Stimulated activated CD4-positive, alpha-beta T cell treated with anti-CD3 and anti-CD28 coated beads, Interleukin-15, amount 100 ng/mL, for 48 hours (primary cell): ENCODE measurements at places on chromosomes 3 and 15.
A peak's percentile ranks its signal among the peaks of the same experiment; 100 is the strongest.

DNA sequence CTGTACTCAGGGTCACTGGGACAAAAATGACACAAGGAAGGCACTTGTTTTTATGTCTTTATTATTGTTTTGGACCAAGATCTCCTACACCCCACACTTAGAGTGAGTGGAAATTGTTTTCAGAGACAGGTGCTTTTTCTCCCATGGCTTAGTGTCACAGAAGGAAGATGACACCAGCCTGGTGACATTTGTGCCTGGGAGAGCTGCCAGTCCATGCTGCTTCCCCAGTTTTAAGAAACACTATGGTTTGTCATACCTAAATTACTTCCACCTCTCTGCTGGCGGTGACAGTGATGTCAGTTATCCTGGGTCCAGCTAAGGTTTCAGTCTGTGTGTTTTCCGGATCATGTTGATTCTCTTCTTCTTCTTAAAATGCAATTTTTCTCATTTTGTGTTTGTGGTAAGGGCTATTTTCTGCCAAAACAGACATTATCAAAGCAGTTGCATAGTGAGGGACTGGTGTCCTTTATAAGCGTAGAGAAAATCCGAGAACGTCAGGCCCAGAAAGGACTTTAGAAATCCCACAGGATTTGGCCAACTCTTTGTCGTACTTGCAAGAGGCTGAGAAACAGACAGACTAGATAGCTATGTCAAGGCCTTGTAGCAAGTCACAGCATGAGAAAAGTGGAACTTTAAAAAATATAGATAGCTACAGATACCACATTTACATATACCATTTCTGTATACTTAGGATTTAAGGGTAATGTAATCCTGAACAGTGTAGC lies 149.5 kb downstream of the TP63 start:
- no peak for DNase-seq

DNA sequence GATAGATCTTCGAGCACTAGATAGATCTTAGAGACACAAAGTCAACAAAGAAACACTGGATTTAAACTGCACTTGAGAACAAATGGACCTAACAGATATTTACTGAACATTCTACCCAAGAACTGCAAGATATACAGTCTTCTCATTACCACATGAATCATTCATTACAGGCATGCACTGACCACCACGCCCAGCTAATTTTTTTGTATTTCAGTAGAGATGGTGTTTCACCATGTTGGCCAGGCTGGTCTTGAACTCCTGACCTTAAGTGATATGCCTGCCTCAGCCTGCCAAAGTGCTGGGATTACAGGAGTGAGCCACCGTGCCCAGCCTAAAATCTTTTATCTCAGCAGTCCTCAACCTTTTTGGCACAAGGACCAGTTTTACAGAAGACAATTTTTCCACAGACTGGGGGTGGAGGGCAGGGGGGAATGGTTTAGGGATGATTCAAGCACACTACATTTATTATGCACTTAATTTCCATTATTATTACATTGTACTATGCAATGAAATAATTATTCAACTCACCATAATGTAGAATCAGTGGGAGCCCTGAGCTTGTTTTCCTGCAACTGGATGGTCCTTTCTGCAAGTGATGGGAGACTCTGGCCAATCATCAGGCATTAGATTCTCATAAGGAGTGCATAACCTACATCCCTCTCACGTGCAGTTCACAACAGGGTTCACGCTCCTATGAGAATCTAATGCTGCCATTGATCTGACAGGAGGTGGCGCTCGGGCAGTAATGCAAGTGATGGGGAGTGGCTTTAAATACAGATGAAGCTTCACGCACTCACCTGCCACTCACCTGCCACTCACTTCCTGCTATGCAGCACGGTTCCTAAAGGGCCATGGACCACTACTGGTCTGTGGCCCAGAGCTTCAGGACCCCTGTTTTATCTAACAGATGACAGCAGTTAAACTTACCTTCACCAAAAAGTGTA lies 21.7 kb downstream of the CSNK1G1 start:
- DNase-seq = peak; percentile 13

DNA sequence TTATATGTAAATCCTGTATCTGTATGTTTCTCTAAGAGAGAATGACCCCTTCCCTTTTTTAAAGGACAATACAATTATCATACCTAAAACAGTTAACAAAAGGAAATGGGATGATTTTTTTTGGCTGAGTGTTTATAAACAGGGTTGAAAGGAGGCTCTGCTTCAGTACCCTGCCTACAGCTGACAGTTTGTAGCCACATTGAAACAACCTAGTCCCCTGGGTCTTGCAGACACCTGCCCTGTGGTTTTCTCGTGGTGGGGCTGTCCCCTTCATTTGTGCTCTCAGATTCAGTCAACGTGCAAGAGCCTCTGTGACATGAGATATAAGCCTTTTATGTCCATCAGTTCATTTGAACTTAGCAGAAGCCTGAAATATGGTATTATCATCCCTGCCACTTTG lies 2.3 kb upstream of the HMCES start:
- DNase-seq = no peak

- DNase-seq = no peak
These were observed 50.4 kb downstream of the GHSR start for GRCh38 chr3:172397716-172398405.

DNA sequence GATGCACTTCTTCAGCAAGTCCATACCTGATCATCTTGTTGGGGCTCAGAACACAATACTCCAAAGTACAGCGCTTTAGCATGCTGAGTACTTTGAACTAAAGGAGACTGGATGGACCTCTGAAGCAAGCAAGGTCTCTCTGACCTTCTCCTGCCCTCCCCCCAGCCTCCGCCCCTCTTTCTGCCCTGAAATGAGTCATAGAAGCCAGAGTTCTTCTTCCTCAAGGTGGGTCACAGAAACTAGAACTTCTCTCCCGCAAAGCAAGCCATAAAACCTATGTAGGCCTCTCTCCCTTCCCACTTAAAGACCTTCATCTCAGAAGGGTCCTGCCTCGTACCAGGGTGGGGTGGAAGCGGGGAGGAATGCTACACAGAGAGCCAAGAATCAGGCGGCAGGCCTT lies 230.5 kb upstream of the PROK2 start:
- DNase-seq = no peak

- no peak for DNase-seq
These were observed 38.2 kb downstream of the TGFBR2 start for GRCh38 chr3:30644615-30645014.

- DNase-seq = no peak
These were observed 16.5 kb upstream of the LAMP3 start for GRCh38 chr3:183178833-183179549.

- DNase-seq = no peak
These were observed 6.8 kb downstream of the GDPGP1 start for GRCh38 chr15:90240856-90241255.

DNA sequence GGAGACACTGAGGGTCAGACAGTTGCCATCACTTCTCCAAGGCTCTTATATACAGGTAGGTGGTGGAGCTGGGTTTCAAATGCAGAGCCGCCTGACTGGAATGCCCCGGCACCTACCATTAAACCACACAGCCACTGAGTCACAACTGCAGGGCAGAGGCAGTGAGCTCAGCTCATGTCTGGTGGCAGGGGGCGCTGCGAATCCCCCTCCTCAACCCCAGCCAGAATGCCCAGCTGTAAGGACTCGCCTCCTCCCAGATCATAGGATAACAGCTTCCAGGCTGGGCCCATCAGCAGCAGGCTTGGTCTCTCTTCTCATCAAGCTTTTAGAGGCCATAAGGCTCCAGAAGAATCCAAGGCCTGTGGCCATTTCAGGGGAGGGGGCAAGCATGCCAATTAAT lies 26.4 kb downstream of the ADCY5 start:
- DNase-seq = no peak

DNA sequence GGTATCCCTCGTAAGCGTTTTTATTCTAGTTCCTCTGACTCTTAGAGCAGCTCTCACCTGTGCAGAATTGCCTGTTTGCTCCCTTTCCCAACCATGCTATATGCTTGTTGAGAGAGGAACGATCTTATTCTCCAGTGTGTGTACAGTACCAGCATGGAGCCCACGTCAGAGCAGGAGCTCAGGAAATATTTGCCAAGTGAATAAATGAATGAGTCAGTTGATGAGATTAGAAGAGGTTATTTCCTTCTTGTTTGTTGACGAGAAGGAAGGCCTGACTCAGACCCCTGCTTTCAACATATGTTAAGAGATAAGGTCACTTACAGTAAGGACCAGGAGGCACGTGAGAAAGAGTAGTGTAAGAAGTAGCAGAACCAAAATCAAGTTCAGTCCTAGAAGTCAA lies 106.3 kb upstream of the ABHD17C start:
- no peak for DNase-seq

- DNase-seq = no peak
These were observed 11.2 kb upstream of the LEO1 start for GRCh38 chr15:51982770-51983103.

DNA sequence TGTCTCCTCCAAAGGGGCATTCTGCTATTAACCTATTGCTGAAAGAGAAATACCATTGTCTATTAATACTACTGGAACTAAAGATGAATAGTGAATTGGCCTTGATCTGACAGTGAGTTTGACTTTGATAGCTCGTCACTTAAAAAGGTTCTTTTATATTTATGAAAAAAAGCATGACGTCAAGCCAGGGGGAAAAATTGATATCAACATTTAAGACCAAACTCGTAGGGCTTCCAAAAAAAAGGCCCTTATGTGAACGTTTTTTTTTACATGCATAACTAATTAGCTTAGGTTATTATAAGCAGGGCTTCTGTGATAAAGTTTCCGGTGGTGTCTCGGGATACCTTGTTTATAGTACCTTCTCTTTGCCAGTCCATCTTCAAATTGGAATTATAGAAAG lies 63.3 kb upstream of the SAMMSON start:
- DNase-seq = no peak

DNA sequence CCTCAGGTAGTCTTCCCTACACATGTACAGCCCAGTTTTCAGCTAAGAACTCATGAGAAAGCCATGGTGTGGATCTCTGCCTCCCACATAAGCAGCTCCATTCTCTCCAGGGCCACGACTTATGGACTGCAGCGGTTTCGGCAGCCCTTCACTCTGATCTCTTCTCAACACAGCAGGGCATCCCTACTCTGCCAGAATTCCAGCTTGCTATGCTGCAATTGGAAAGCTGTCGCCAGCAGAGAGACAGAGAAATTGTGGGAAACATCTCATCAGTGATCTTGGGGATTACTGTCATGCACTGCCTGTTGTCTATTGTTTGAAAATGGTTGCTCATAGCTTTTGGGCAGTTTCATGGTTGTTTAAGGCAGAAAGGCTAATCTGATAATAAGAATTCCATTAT lies 11.9 kb upstream of the BLM start:
- no peak for DNase-seq

- DNase-seq = no peak
These were observed 114.6 kb downstream of the CYP19A1 start for GRCh38 chr15:51223771-51224229.

DNA sequence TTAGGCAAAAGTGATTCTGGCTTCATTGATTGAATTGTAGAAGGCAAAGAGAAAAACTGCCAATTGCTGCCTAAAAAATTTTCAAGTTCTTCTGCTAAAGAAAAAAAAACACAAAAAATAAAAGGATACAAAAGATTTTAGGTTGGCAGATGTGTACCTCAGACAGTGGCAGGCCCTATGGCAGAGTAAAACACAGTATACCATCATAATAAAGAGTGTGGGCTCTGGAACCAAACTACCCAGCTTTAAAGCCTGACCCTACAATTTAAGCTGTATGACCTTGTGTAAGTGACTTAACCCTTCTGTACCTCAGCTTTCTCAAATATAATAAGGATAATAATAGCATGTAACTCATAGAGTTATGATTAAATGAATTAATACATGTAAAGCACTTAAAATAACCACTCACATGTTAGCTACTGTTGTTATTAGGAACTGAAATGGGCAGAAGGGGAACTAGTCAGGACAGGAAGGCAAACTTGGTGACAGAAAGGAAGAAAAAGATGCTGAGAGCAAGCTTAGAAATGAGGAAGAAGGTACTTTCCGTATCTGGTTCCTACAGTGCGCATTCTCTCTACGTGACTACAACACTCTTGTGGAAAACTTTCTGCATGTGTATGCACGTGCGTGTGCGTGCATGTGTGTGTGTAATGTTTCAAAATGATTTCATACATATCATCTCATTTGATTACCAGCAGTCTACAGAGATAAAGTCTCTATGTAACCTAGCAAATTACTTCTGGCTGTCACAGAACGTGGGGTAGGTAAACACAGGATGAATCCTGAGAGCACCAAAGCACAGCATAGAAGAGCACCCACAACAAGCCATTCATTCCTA lies 13.6 kb upstream of the GATM start:
- no peak for DNase-seq

DNA sequence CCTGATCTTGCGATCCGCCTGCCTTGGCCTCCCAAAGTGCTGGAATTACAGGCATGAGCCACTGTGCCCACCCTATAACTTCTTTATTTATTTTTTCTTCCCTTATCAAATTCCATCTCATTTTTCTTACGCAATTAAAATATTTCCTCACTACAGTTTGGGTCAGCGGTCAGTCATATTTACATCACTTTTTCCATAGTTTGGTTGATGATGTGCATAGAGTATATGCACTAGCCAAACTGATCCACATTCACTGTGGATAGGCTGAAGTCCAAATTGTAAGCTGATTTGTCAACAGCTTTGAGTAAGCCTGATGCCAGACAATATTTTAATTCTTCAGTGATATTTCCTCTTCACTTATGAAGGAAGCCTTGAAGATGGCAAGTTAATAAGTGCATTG lies 256.3 kb downstream of the TIGIT start:
- DNase-seq = no peak

GRCh38 chr3:129974833-129975704 lies 549 bp downstream of the TRH start:
- DNase-seq = no peak

- no peak for DNase-seq
These were observed 46.9 kb downstream of the CHRD start for GRCh38 chr3:184426691-184427141.

GRCh38 chr3:138456961-138457862 lies 22.8 kb downstream of the ESYT3 start:
- no peak for DNase-seq

DNA sequence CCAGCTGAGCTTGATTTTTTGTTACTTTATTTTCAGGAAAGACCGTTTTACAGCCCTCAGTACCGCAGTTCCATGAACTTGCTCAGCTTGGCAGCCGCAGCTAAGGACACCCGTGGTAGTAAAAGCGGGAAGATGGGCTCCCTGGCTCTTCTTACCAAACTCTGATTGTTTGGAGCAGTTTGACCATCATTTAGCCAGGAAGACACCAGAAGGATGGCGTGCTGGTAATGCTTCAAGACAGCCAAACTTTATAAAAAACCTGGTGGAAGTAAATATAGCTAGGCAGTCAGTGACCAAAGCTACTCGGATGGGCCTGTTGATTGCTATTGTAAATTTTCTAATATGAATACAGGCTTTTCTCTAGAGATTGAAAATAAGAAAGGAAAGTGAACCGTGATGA lies 28.9 kb downstream of the POLR2M start:
- DNase-seq = no peak

DNA sequence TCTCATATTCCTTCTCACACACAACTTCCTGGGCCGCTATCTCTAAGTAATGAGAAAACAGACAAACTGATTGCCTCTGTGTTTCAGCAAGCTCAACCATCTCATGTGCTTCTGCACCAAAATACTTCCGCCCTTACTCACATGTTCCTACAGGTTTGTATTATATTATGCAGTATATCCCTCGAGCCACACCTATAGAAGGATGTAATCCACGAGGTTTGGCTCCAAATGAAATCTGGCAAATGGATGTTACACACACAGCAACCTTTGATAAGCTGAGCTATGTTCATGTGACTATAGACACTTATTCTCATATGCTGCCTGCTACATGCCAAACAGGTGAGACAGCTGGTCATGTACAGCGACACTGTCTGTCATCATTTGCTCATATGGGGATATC lies 22.6 kb downstream of the CCRL2 start:
- no peak for DNase-seq

GRCh38 chr3:173191611-173192010 lies 50.6 kb upstream of the SPATA16 start:
- DNase-seq = no peak
